ENCODE measurements at places on chromosomes 5 and 9.
A peak's percentile ranks its signal among the peaks of the same experiment; 100 is the strongest.

- DNase-seq: no peak
Observed at GRCh38 chr5:37991301-37992299, 151.8 kb upstream of the GDNF start.

DNA sequence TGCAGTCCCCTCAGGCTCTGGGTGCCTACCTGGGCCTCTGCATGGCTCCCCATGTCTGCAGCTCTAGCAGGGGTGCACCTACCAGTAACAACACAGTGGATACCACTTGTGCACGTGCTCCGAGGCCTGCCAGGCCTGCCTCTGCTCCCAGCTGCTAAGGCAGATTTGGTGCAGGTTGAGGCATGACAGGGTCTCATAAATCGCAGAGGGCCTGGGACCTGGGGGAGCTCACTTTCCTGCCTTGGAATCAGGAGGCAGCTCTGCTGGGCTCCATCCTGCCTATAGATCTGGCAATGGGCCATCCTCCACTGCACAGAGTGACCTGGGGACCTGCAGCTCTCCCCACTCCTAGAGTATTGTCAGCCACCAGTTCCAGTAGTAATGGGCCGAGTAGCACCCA, 121.9 kb upstream of the CXCL14 start:
- DNase-seq: no peak

DNA sequence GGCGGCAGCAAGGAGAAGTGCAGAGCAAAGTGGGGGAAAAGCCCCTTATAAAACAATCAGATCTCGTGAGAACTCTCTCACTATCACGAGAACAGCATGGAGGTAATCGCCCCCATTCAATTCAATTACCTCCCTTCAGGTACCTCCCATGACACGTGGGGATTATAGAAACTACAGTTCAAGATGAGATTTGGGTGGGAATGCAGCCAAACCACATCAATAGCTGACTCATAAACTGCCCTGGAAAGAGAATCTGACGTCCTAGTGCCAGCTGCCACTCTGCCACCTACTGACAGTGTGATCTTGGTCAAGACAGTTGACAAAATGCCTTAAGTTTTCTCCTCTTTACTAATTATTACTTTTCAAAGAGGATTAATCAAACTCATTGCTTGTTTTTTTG, 128.3 kb downstream of the GPBP1 start:
- DNase-seq: peak; percentile 81

- DNase-seq: no peak
Observed at GRCh38 chr5:80600943-80601693, 31.0 kb upstream of the ANKRD34B start.

GRCh38 chr5:96527768-96528661, 95.0 kb upstream of the PCSK1 start:
- no peak for DNase-seq

- DNase-seq: no peak
Observed at GRCh38 chr9:70589571-70590314, 175.3 kb upstream of the KLF9 start.

- DNase-seq: no peak
Observed at GRCh38 chr9:113628621-113629020, 165.1 kb downstream of the RGS3 start.

DNA sequence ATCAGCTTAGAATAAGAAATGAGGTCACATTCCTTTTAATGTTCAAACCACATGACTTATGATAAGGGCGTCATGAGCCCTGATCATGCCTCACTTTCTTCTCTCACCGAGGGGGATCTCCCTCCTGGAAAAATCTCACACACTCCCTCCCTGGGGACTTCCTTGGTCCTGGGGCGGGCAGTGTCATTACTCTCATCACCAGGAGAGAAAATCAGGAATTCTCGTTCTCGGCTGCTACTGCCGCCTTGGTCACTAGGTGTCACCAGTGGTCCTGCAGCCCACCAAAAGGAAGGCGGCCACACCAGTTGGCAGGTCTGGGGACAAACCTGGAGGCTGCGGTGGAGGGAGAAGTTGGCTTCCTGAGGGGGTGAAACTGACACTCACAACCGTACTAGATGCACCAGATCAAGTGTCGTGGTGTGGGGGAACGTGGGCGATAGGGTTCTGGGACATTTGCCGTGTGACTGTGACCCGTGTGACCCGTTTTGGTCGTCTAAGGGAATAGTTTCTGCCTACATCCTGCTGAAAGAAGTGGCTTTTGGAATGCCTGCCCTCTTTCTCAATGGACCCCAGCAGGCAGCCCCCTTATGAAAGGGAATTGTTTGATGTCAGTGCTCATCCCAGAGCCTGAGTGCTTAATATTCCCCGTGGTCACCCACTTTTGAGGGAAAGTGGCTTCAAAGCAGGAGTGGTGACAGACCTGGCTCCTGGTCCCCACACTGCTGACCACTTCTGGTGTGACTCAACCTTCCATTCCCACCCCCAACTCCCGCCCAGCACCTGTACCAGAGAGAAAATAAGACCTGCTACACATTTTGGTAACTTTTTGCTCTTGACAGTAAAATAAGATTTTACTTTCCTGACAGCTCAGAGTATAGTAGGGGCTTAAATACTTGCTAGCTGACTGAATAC, 63.2 kb downstream of the ACER2 start:
- peak; percentile 73 for DNase-seq

DNA sequence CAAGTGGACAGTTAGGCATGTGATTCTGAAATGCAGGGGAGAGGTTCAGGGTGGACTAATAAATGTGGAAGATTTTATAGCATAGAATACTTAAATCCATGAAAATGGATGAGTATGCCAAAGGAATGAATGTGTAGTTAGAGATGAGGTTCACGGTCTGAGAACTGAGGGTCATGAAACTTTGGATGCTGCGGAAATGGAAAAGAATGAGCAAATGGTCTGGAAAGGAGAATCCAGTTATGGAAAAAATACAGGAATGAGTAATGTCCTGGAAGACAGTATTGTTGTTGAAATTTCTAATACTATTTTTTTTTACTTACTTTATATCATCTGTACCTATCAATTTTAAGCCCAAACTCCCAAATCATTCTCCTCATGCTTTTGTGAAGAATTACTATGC, 2369.4 kb downstream of the MAT2B start:
- DNase-seq: no peak

DNA sequence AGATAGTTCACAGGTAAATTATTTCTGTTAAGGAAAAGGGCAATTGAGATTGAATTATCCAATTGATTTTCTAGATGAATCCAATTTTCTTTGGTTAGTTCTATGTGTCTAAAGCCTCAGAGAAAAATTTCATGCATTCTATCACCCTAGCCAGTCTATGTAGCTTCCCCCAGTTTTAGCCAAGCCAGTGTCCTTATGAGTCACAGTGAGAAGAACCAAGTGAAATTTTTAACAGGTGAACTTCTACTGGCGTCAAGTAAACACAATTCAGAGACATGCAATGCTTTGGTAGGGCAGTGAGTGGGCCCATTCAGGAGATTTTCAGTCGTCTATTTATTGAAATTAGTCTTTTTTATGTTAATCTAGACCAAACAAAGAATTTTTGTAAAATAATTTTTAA, 1077.4 kb upstream of the ARRDC3 start:
- DNase-seq: no peak

DNA sequence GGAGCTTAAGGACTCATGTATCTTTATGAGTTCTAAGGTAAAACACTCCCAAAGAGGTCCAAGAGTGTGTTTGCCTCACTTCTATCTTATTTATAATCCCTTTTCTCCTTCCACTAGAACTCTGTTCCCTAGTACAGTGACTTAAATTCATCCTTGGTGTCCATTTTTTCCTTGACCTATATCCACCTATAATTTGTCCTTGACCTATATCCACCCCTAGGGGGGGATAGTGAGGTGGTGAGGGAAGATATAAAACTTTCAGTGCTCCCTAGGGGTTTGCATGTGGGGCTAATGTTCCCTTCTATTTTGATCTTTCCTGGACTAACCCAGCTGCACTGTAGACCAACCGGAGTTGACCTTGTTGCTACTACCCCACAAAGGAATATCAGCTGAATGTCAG, 83.5 kb upstream of the GNAQ start:
- DNase-seq: peak; percentile 68

GRCh38 chr5:164650427-164650826, 1145.0 kb downstream of the MAT2B start:
- DNase-seq: no peak

- peak; percentile 78 for DNase-seq
Observed at GRCh38 chr5:170183816-170184687, 48.7 kb upstream of the C5orf58 start.

DNA sequence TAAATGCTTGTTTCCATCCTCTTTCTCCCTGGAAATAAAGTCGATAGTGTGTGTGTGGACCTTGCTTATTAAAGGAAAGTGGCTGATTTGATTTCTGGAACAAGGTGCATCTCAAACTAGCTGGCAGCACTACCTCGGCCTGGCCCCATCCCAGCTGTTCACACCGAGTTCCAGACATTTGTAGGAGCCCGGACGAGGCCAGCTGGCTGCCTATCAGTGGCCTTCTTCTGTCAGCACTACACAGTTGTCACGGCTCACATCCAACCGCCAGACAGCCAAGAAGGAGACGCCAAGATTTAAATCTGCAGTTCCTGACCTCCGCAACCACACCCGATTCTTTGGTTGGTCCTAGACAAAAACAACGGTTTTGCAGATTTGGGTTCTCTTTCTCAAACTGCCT, 63.6 kb downstream of the PALM2AKAP2 start:
- no peak for DNase-seq

DNA sequence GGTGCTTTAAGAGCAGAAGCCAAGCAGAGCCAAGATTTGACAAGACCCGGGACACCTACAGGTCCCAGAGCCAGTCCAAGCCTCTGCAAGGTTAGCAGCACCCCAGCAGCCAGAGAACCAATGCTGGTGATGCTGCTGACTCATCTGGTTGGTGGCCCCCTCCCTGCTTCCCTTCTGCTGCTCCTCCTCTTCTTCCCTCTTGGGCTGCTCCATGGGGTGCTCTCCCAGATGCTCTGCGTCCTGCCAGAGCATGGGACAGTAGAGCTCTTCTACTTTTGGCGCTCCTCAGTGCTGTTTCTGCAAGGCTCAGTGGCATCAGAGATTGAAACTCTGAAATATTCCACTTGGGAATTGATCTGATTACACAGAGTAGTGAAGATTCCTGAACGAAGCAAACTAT, 76.1 kb upstream of the SAP30L start:
- DNase-seq: no peak

GRCh38 chr5:33241802-33242201, 199.0 kb upstream of the TARS1 start:
- peak; percentile 83 for DNase-seq

DNA sequence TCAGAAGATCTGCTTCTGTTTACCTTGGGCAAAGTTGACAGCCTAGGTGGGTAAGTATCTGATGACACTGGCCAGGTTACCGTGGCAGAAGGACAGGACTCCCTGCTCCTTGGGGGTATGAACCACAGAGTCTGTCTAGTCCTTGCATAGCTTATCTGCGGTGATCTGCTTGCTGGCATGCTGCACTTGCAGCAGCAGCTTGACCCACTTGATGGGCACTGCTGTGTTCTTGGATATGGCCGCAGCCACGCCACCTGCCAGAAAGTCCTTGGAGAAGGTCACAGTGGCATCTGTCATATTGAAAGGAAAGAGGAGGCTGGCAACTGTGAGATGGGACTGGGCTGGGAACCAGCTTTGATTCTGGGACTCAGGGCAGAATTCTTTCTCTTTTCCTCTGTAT, 35.9 kb upstream of the POC5 start:
- DNase-seq: no peak

GRCh38 chr5:129243039-129243438, 148.5 kb downstream of the ISOC1 start:
- no peak for DNase-seq

DNA sequence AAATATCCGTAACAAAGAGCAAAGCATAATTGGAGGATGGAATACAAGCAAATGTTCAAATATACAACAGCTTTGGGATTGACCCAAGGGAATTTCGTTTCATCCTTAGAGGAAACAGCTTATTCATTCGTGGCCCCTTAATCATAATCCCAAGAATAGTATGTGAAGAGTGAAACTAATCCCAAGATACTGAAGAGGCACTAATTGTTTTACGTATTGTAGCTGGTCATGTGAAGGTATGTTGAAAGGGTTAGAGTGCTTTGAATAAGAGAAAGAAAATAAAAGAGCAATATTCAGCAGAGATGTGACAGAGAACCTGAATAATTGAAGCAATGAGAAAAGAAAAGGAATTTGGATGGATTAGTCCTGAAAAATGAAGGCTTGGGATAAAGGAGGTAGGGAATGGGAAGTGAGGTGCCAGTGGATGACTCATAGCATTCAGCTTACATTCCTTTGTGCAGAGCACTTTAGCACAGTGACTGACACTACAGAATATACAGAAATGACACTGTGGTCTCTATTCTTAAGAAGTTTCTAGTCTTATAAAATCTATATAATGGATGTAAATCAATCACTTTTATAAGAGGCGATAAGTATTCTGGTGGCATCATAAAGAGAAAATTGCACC, 221.9 kb downstream of the TLR4 start:
- no peak for DNase-seq

DNA sequence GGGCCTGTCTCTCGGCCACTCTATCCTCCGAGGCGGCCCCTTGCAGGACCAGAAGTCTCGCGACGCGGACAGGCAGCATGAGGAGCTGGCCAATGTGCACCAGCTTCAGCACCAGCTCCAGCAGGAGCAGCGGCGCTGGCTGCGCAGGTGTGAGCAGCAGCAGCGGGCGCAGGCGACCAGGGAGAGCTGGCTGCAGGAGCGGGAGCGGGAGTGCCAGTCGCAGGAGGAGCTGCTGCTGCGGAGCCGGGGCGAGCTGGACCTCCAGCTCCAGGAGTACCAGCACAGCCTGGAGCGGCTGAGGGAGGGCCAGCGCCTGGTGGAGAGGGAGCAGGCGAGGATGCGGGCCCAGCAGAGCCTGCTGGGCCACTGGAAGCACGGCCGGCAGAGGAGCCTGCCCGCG, 283.5 kb downstream of the ARHGEF28 start:
- no peak for DNase-seq

DNA sequence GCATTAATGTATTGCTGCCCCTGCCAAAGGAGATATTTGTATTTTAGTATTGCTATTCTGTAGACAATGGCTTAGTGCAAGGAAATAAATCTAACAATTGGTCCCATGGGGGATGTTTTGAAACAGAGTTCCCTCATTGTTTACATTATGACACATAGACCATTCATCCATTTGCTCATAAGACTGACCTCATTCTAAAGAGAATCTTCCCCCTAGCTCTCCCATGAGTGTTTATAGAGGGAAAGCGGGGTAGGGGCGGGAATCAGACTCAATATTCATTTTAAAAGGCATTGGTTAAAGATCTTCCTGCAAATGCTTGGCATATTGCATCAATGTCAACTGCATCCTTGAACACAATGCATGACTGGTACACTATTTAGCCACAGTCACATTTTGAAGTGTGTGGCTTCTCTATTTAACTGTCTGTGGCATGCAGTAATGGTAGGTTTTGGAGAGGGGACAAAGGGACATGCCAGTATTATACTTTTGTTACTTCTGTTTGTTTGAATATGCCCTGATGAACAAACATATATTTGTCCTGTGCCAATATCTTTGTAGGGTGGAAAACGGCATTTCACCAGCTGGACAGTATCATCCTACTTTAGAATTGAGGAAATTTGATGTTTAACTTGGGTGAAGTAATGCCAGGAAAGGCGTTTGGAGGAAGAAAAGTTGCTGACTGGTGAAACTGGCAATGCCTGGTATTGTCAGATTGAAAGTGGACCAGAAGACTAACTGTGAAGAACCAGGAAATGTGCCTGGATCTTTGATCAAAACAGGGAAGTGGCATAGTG, 84.1 kb upstream of the MEGF10 start:
- DNase-seq: no peak

GRCh38 chr9:25936031-25936430, 257.8 kb upstream of the TUSC1 start:
- DNase-seq: no peak

- no peak for DNase-seq
Observed at GRCh38 chr5:2903451-2904395, 152.2 kb upstream of the IRX2 start.

Data from hematopoietic multipotent progenitor cell treated with erythropoietin and hydrocortisone succinate and interleukin-3 and kit ligand, for 6 days (in vitro differentiated cells).